ENCODE measurements at places on chromosomes 7 and 10.

DNA sequence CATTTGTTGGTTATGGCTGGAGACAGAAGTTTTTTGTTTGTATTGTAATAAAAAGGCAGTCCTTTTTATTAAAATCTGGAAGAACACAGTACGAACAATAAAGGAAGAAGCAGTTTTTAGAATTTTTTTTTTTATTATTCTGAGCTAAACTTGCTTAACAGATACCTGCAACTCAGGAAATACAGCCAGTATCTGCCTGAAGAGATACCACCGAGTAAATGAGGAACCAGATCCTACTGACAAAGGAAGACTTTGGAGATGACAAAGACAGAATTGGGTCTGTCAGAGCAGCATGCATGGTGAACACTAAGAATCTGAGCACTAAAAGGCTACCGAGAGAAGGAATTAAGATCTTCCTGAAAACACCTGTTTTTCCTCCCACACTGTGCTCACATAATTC is 1335.9 kb upstream of the SORCS1 start:
- no peak for DNase-seq

- no peak for DNase-seq
Observed at GRCh38 chr10:114957122-114957521, 19.1 kb downstream of the TRUB1 start.

DNA sequence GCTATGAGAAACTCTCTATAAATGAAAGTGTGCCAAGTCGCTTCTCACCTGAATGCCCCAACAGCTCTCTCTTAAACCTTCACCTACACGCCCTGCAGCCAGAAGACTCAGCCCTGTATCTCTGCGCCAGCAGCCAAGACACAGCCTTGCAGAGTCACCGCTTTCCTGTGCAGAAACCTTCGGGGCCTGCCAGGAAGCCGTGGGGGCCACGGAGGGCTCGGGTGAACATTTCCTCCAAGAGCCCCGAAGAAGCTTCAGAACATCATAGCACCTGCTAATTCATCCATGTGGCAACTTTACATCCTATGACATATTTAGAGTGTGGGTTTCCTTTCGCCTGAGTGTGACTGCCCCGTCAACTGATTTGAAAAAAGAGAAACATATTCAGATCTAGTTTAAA is 55.7 kb upstream of the PRSS58 start:
- DNase-seq, result no peak

DNA sequence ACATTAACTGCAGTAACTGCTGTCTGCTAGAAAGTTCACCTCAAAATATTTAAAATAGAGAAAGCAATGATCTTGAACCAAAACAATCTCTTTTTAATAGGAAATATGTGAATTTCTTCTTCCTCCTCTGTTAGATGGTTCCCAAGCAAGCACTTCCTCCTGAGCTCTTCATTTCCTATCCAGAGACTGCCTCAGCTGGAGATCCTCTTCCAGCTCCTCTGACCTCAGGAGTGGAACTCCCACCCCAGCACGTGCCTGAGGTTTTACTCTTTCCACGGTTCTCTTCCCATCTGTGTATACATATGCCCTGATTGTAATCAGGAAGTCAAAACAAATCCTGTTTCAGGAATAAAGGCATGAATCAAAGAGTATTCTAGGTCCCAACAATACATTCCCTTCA is 5.6 kb downstream of the DENND11 start:
- DNase-seq, result no peak

DNA sequence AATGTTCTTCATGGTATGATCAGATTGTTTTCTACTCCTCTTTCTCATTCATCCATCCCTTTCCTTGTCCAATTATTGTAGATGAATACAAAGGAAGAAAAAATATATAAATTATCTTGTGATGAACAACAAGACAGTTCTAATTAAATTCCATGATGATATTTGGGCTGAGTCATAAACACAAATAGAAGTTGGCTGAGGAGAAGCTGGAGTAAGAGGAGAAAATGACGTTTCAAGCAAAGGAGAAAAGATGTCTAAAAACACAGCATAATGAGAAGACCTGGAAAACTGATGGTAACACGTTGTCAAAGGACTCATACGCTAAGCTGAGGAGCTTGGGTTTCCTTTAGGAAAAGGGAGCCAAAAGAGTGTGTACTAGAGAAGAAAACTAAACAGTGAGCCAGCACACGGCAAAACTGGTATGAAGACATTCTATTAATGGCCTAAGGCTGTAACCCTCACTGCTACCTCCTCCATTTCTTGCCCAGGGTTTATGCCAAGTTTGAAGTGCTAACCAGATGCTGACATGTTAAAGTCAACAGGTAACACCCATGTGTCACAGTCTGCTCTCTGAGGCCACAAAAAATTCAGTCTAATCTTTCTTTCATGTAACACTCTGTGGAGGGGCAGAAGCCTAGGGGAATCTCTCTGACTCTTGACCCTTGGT is 26.1 kb downstream of the ZFAND4 start:
- DNase-seq, result no peak

DNA sequence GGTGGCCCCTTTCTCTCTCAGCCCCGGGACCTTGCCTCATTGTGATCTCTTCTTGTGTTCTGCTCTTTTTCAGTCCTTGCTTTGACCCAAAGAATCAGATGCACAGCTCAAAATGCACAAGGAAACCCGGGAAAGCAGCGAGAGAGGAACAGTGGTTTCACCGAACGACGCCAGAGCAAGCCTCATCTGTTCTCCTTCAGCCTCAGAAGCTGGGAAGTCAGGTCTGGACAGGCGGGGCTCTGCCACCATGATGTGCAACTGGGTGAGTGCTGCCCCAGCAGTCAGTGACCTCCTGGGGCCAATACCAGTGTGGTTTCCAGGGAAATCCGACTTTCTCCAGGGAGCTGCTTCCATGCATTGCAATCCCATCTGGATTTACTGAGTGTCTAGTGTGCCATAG is 133.4 kb downstream of the PRKCQ start:
- DNase-seq, result no peak

GRCh38 chr10:47318706-47319105 is 3.5 kb upstream of the GDF2 start:
- DNase-seq, result no peak

DNA sequence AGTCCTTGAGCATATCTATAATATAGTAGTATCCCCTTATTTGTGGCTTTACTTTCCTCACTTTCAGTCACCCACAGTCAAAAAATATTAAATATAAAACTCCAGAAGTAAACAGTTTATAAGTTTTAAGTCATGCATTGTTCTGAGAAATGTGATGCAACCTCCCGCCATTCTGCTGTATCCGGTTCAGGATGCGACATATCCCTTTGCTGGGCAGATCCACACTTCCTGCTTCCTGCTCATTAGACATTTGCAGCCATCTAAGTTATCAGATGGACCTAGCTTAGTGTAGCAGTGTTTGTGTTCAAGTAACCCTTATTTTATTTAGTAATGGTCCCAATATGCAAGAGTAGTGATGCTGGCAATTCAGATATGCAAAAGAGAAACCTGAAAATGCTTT is 38.9 kb upstream of the BMS1 start:
- DNase-seq, result no peak

DNA sequence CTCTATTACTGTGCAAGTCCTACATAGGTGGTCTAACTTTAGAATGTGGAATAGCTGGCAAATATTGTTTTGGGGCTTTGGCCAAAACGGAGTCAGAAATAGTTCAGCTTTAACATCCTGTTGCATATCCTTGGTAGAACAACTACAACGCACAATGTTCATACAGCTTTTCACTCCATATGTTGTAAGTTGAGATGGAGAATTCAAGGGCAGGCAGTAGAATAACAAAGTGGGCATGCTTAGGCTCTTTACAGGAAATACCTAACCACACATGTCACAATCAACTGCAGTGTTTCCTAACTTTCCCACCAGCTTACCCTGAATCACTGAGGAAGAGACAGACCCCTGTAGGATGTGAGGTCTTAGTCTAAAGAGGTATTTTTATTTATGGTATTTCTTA is 122.3 kb downstream of the PPP1R3A start:
- DNase-seq, result no peak

- no peak for DNase-seq
Observed at GRCh38 chr7:42932811-42933591, 825 bp downstream of the MRPL32 start.

DNA sequence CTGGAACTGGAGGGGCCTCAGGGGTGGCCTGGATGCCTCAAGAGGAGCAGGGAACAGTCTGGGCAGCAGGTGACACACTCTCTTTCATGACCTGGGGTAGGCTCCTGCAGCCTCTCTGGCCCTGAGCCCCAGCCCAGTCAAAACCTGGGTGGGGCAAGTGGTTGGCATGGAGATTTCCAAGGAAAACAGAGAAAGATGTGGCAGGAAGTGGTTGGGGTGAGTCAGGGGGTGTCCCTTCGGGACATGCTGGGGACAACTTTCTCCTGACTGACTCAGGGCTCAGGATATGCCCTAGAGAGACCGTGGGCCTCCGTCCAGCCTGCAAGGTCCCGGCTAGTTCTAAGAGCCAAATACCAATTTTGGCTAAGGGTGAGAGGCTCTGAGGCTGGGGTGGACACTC is 2.9 kb downstream of the AQP1 start:
- DNase-seq, result peak; percentile 8

GRCh38 chr7:146701166-146701565 is 584.6 kb downstream of the CNTNAP2 start:
- no peak for DNase-seq

DNA sequence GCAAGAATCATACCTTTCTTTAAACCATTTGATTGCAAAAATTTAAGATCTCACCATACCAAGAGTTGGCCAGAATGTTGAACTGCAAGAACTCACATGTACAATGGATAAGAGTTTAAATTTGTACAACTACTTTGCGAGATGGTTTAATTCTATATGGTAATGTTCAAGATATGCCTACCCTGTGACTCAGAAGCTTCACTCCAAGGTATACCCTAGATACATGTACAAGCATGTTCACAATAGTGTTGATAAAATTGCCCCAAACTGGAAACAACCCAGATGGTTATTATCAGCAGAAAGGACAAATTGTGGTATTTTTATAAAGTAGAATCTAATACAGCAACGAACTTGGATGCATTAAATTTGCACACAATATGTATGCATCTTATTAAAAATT is 25.1 kb upstream of the RAB18 start:
- no peak for DNase-seq

- peak; percentile 61 for DNase-seq
Observed at GRCh38 chr10:52779541-52780390, 7.2 kb upstream of the MBL2 start.

- no peak for DNase-seq
Observed at GRCh38 chr7:132077971-132078685, 498.1 kb downstream of the PLXNA4 start.

DNA sequence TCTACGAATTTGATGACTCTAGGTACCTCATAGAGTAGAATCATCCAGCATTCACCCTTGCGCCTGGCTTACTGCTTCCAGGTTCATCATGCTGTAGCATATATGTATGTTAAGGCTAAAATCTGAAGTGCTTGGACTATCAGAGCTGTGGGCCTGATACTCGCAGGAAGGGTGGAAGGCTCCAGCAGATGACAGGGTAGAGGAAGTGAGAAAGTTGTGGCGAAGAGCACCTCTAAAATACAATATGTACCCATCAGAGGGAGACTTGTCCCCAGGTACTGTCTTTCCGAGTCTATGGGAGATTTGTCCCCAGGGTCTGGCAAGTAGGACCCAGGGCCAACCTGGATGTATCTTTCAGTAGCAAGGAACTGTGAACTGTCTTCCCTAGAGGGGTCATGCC is 48.1 kb upstream of the PLEKHA1 start:
- no peak for DNase-seq

- no peak for DNase-seq
Observed at GRCh38 chr10:57692255-57692980, 575.3 kb downstream of the IPMK start.

DNA sequence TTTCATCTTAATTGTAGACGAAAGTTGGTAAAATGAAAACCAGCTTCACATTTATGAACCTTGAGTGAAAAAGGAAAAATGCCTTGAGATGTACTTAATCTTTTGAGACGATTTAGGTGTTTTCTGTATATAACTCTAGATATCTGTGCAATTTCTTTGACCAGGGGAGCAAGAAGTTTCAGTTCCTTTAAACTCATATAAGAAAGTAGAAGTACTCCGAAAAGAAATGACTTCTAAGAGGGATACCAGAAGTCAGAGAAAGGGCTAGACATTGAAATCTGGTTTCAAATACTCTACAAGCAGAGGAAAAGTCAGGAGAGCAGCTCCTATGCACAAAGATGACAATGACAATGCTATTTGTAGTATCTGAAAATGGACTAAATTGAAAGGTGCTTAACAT is 303.7 kb downstream of the BAMBI start:
- DNase-seq, result no peak

GRCh38 chr7:49669285-49669684 is 104.2 kb upstream of the VWC2 start:
- DNase-seq, result no peak

- no peak for DNase-seq
Observed at GRCh38 chr10:381346-381745, 246.1 kb downstream of the ZMYND11 start.

DNA sequence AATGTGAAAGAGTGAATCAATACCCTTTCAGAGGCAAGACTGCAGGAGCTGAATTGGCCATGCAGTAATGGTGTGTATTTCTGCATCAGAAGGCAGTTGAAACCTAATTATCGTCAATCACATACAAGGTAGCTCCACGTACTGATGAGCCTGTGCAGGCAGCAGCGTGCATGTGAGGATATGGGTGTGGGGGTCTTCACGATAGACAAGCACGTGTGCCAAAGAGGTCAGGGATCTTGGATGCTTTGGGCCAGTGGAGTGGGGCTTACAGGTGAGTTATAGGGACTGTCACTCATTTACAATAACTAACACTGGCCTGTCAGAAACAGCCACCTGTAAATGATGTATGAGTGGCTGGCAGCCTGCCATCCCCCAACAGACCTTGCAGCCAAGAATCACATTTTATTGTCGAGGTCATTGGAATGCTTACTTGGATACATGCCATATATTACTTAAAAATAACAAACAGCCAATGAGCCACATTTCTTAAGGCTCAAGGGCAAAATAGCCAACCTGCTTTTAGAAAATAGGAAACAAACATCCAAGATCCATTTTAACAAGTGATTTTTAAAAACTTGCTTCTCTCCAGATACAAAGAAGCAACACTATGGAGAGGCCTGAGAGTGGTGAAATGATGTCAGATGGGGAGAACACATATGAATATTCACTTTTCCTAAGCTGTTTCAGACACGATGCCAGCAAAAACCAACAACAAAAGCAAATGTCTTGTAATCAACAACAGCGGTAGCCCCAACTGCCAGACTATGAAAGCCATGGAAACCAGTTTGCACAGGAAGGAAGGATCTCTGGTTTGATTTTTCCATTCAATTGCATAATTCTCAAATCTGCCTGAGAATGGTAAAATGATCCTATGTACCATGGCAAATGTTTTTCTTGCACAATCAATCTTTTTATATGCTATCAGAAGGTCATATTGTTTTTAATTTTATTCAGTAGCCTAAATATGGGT is 210.7 kb downstream of the SKAP2 start:
- DNase-seq, result no peak

- no peak for DNase-seq
Observed at GRCh38 chr7:38102507-38102906, 75.5 kb upstream of the STARD3NL start.
